ENCODE measurements at places on chromosomes 11 and 22.

GRCh38 chr11:66593650-66594049 lies 665 bp downstream of the CCS start:
- peaks cover 11% of the 10 kb centered on the region for H3K4me1 ChIP-seq
- peak overlapping the region; percentile 65 for H3K4me3 ChIP-seq
- no peaks in the 10 kb centered on the region for H3K27me3 ChIP-seq
- H3K27ac ChIP-seq, result no peak overlapping the region

GRCh38 chr11:76776472-76776871 lies 6.7 kb upstream of the TSKU start:
- no peaks in the 10 kb centered on the region for H3K4me1 ChIP-seq
- no peak overlapping the region for H3K4me3 ChIP-seq
- no peak for DNase-seq

GRCh38 chr11:62505440-62506091 lies 41.0 kb downstream of the AHNAK start:
- no peak overlapping the region for H3K27ac ChIP-seq
- H3K27me3 ChIP-seq, result no peaks in the 10 kb centered on the region
- no peak for DNase-seq

DNA sequence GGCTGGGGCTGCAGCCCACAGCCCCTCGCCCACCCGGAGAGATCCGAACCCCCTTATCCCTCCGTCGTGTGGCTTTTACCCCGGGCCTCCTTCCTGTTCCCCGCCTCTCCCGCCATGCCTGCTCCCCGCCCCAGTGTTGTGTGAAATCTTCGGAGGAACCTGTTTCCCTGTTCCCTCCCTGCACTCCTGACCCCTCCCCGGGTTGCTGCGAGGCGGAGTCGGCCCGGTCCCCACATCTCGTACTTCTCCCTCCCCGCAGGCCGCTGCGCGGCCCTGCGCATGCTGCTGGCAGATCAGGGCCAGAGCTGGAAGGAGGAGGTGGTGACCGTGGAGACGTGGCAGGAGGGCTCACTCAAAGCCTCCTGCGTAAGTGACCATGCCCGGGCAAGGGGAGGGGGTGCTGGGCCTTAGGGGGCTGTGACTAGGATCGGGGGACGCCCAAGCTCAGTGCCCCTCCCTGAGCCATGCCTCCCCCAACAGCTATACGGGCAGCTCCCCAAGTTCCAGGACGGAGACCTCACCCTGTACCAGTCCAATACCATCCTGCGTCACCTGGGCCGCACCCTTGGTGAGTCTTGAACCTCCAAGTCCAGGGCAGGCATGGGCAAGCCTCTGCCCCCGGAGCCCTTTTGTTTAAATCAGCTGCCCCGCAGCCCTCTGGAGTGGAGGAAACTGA lies 731 bp downstream of the GSTP1 start:
- H3K27me3 ChIP-seq, result no peaks in the 10 kb centered on the region
- peak overlapping the region; percentile 53 for H3K4me3 ChIP-seq
- H3K27ac ChIP-seq, result peak overlapping the region; percentile 68
- no peak for DNase-seq

DNA sequence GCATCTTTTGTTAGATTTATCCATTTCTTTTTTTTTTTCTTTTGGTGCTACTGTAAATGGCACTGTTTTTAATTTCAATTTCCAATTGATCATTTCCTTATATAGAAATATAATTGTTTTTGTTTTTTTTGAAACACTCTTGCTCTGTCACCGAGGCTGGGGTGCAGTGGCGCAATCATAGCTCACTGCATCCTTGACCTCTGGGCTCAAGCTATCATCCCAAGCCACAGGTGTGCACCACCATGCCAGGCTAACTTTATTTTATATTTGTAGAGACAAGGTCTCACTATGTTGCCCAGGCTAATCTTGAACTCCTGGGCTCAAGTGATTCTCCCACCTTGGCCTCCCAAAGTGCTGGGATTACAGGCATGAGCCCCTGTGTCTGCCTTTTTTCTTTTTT lies 16.4 kb downstream of the FRMD8 start:
- H3K27ac ChIP-seq, result no peak overlapping the region
- peaks cover 35% of the 10 kb centered on the region for H3K36me3 ChIP-seq
- no peaks in the 10 kb centered on the region for H3K27me3 ChIP-seq
- H3K4me1 ChIP-seq, result no peaks in the 10 kb centered on the region
- H3K4me3 ChIP-seq, result no peak overlapping the region
- DNase-seq, result no peak

- no peak for DNase-seq
- H3K4me1 ChIP-seq, result no peaks in the 10 kb centered on the region
- H3K4me3 ChIP-seq, result no peak overlapping the region
- H3K36me3 ChIP-seq, result no peaks in the 10 kb centered on the region
Measured at GRCh38 chr22:42132457-42132856, 1.8 kb upstream of the CYP2D6 start.

- H3K36me3 ChIP-seq, result no peaks in the 10 kb centered on the region
- no peak for DNase-seq
- H3K27ac ChIP-seq, result no peak overlapping the region
- no peak overlapping the region for H3K4me3 ChIP-seq
- no peaks in the 10 kb centered on the region for H3K4me1 ChIP-seq
- no peaks in the 10 kb centered on the region for H3K27me3 ChIP-seq
Measured at GRCh38 chr11:28442131-28442530, 333.9 kb downstream of the METTL15 start.
